ENCODE measurements at places on chromosomes 11 and 22. TPM values are rescaled to one million over a fixed set of nuclear protein-coding genes. Genes with fewer than 3 reads are reported as not detected.

Gene DAGLA
- 3.4 TPM for total RNA-seq

GRCh38 chr11:39434466-39434865, 2025.0 kb downstream of the LRRC4C start:
- no peak for DNase-seq

Gene PTPRCAP
- 4.0 TPM for total RNA-seq

- no peak for DNase-seq
These were observed 136.7 kb upstream of the TTC12 start for GRCh38 chr11:113177671-113178070.

DNA sequence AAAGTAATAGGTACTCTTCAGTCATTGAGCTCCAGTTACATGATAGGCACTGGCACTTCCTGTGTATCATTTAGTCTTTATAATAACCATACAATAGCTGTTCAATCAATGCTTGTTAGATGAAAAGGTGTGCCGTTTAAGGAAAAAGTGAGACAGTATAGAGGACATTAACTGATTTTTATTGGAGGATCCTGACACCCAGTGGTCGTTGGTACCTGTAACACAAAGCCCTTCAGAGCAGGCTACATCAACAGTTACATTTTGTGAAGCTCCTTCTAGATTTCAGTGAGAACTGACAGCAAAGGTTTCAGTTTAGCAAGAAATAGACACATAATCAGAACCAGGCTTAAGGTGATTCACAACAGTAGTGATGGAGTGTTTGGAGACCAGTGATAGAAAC, 44.2 kb downstream of the CCDC81 start:
- DNase-seq, result no peak

- peak; percentile 12 for DNase-seq
These were observed 149.7 kb downstream of the LRRC4C start for GRCh38 chr11:41309716-41310115.

Gene NAALADL1
- total RNA-seq, result 6.1 TPM

DNA sequence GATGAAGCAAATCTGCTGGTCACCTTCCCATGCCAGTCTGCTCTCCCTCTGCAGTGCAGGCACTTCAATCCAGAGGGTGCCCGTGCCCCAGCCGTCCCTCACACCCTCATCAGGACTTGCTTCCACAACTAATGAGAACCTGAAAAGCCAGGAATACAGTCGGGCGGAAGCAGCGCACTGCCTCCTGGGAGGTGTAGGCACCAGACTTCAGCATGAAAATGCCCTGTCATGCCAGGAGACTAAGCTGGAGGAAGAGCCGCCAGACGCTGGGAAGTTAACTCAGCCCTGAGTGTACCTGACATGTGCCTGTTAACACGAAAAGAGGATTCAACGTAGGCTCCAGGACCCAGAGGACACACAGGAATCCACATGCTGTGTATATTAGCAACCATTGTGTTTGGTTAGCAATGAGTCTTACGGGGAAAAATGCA, 40.1 kb upstream of the FLI1 start:
- peak; percentile 43 for DNase-seq

DNA sequence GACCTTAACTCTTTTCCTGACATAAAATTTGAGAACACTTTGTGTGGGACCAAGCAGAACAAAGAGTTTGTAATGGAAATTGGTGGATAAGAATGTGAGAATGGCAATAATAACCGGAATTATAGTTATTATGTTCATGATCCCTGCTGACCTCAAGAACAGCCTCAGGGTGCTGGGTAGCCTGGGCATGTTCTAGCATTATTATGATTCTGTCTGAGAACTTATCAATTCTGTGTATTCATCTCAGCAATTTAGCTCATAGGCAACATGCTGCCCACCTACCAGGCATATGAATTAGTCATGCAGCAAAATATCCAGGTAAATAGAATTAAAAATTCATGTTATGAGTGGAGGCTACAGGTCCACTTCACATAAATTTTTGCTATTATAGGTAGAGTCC, 61.9 kb downstream of the CTSC start:
- DNase-seq, result no peak

Gene HEPHL1
- 0.13 TPM for total RNA-seq

DNA sequence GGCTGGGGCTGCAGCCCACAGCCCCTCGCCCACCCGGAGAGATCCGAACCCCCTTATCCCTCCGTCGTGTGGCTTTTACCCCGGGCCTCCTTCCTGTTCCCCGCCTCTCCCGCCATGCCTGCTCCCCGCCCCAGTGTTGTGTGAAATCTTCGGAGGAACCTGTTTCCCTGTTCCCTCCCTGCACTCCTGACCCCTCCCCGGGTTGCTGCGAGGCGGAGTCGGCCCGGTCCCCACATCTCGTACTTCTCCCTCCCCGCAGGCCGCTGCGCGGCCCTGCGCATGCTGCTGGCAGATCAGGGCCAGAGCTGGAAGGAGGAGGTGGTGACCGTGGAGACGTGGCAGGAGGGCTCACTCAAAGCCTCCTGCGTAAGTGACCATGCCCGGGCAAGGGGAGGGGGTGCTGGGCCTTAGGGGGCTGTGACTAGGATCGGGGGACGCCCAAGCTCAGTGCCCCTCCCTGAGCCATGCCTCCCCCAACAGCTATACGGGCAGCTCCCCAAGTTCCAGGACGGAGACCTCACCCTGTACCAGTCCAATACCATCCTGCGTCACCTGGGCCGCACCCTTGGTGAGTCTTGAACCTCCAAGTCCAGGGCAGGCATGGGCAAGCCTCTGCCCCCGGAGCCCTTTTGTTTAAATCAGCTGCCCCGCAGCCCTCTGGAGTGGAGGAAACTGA, 731 bp downstream of the GSTP1 start:
- peak; percentile 62 for DNase-seq

- no peak for DNase-seq
These were observed 12.8 kb upstream of the CABP7 start for GRCh38 chr22:29707010-29707409.

DNA sequence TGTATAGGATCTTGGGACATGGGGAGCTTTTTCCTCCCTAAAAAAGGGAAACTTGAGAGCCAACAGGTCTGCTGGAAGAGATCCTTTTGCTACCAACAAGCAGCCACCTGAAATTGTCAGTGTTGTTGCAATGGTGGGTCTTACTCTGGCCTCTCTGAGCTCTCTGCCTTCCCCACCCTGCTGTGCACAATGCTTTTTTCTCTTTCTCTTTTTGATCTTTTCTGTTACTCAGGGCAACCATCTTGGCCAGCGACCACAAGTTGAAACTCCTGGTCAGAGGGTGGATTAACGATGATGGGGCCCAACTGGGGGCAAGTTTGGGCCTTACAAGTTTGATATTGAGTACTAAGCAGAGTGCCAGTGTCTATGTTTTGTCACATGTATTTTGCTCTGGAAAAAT, 155.8 kb downstream of the KIRREL3 start:
- no peak for DNase-seq

DNA sequence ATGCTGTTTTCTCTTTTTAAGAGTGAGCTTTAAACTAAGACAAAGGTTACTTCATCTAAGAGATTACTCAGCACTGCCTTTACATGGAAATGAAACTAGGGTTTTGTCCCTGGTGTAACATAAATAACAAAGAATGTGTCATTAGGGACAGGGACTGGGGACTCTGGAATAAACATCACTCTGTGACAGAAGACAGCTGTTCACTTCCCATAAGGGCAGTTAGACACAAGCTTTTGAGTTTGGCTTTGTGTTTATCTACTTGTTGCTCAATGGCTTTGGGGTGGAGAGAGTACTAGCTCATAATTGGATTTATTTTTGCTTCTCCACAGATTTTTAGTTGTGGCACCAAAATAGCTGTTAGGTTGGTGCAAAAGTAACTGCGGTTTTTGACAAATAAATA, 154.5 kb downstream of the OR4C45 start:
- no peak for DNase-seq

GRCh38 chr11:27064086-27064485, 23.5 kb downstream of the BBOX1 start:
- no peak for DNase-seq

Gene UPB1
- total RNA-seq, result 0.09 TPM

- no peak for DNase-seq
These were observed 786.7 kb downstream of the TBC1D22A start for GRCh38 chr22:47548953-47549740.

Gene TMEM45B
- total RNA-seq, result 0.59 TPM

Gene RCE1
- 34.5 TPM for total RNA-seq

Gene INS
- total RNA-seq, result 0.62 TPM

- DNase-seq, result no peak
These were observed 7.6 kb upstream of the OR52K2 start for GRCh38 chr11:4441515-4441914.

DNA sequence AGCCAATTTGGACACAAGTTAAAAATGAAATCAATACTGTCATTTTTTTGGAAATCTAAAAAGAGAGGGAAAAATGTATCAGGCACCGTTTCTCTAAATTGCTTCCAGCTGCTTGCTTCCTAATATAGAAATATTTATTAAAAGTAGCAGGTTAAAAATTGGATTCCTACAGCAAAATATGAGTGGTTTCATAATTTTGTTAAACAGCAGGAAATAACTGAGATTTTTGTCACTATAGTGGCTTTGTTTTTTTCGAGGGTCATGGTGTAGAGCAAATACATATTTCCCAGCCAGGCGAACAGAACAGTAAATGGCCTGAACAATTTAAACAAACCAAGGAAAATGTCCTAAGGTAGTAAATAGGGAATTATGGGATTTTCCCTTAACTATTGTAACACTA, 159.7 kb downstream of the DDX10 start:
- DNase-seq, result no peak

Gene ROM1
- 0.94 TPM for total RNA-seq

Measured in WTC11 (cell line).